ENCODE measurements at places on chromosomes 5 and 9.

DNA sequence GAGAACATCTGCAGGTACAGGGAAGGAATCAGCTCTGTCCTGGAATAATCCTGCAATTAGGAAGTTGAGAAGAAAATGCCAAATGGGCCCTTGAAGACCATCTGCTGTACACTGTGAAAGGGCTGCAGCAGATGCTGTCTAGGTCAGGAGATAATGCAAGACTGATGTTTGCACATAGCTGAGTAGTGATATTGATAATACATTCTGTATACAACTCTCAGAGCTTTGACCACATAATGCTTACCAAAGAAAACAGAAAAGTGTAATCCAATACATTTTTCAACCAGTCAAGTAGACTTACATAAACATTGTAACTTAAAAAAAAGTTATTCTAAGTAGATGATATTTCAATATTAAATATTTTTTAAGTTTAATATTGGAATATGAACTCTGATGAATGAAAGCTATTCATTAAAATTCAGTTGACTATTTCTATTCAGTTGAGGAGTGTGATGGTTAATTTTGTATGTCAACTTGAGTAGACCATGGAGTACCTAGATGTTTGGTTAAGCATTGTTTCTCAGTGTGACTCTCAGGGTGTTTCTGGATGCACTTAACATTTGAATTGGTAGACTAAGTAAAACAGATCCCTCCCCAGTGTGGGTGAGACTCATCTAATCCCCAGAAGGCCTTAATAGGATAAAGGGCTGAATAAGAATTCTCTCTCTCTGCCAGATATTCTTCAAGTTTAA, 380.1 kb upstream of the PRR16 start:
- DNase-seq: no peak

- DNase-seq: no peak
These were observed 214.8 kb downstream of the PAX5 start for GRCh38 chr9:36818965-36819870.

- no peak for DNase-seq
These were observed 1468.0 kb downstream of the FOXD4L5 start for GRCh38 chr9:63816751-63817621.

GRCh38 chr5:139226131-139226530, 28.0 kb upstream of the SIL1 start:
- DNase-seq: no peak

GRCh38 chr9:70427161-70427945, 12.9 kb upstream of the KLF9 start:
- no peak for DNase-seq

DNA sequence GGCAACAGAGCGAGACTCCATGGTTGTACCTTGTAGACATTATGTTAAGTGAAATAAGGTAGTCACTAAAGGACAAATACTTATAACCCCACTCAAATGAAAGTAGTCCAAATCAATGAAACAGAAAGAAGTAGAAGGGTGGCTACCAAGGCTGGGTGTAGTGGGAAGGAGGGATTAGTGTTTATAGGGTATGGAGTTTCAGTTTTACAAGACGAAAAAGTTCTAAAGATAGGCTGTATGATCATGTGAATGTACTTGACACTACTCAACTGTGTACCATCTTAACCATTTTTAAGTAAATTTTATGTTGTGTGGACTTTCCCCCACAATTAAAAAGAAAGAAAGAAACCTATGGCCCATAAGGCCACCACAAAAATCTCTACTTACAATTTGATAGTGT, 32.2 kb downstream of the ALDH7A1 start:
- DNase-seq: no peak

DNA sequence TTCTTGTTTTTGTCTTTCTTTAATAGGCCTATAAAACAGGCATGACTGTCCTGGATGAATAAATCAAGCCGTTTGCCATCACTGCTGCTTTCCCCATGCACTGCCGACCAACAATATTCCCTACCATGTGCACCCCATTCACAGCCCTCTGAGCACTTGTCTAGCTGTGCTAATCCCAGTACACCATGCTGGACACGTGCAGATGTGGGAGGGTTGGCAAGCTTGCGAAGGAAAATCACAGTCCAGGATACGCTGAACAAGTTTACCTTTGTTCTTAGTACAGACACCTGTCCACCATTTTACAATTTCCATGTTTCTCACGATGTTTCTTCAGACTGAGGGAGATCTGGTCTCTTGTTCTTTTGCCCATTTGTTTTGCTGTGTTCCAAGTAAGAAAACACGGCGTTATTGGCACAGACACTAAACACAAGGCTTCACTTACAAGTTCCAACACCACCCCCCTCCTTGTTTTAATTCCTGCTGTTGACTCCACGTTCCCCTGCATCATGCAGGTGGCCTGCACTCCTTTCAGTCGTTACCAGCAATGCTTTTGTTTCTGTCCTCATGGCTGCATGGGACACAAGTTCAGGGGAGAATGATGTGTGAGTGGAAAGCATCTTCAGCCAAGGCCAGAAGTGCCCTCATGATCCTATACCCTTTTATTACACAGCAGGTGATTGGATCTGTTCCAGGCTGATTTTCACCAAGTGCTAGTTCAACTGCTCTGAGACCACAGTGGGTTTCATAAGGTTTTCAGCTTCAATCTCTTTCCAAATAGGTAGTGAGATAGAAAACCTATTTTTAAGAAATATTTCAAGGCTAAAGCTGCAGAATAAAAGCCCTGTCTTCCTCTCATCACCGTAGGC, 608.9 kb downstream of the IRX1 start:
- DNase-seq: no peak

GRCh38 chr9:98316445-98317133, 61.1 kb upstream of the TBC1D2 start:
- no peak for DNase-seq
